ENCODE measurements at places on chromosomes 5 and 9.

- DNase-seq, result peak; percentile 52
Observed at GRCh38 chr5:72160959-72161358, 53.7 kb downstream of the MAP1B start.

DNA sequence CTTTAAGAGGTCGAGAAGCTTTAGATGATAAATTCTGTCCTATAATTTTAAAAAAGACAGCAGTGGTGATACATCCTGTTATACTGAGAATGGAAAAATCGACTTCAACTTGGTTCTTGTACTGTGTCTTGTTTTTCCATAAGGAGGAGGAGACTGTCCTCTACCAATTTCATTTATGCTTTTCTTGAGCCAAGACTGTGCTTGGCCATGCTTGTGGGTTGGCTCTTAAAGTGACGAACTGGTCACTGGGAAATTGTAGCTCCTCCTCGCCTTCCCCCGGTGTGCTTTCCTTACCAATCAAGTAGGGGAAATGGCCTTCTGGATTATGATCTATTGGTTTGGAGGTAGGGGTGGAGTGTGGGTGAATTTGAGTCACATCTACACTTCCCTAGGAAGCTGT, 67.1 kb upstream of the HSPB3 start:
- DNase-seq, result no peak

- no peak for DNase-seq
Observed at GRCh38 chr5:132653716-132654115, 4.3 kb upstream of the IL13 start.

- no peak for DNase-seq
Observed at GRCh38 chr5:57299986-57300385, 126.1 kb downstream of the GPBP1 start.

GRCh38 chr9:135602789-135603481, 36.4 kb downstream of the GLT6D1 start:
- peak; percentile 9 for DNase-seq

DNA sequence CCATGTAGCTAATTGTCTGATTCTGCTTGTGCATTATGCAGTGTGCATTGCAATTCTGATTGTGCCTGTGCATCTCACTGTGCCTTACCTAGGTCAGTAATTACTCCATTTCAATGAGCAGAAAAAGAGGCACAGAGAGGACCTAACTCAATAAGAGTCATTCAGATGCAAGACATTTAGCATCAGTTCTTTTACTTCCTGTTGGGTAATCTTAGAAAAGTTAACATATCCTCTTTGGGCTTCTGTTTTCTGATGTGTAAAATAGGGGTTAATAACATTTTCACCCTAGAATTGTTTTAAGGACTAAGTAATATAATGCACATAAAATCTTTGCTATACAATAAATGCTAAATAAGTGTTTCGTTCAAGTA, 7.0 kb upstream of the DCTN4 start:
- DNase-seq, result no peak

GRCh38 chr5:386432-387341, 56.3 kb upstream of the EXOC3 start:
- no peak for DNase-seq

DNA sequence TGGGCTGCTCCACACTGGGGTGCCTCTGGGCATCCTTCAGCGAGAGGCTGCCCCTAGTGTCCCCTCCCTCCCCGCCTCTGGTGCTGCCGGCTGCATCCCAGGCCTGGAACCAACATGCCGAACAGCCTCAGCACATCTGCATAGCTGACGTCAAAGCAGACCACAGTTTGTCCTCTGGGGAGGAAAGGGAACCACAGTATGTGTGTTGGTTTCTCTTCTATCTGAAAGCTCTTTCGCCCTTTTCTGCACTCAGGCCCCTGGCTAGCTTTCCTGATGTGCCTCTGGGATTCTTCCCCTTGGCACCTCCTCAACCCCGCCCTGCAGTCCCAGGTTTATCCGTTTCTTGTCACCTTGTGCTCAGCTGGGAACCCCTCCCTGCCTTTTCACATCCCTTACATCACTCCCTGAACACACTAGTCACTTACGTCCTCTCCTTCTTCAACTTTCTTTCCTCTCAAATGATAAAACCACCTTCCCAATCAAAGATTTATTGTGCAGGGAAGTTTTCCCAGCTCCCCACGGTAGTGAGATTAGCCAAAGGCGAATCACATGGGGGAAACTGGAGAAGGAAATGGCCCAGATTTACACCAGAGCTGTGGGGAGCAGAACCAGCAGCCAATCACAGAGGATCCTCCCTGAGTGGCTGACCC, 35.5 kb upstream of the B4GALT1 start:
- DNase-seq, result peak; percentile 71

GRCh38 chr5:168030912-168031311, 260.5 kb upstream of the WWC1 start:
- no peak for DNase-seq

DNA sequence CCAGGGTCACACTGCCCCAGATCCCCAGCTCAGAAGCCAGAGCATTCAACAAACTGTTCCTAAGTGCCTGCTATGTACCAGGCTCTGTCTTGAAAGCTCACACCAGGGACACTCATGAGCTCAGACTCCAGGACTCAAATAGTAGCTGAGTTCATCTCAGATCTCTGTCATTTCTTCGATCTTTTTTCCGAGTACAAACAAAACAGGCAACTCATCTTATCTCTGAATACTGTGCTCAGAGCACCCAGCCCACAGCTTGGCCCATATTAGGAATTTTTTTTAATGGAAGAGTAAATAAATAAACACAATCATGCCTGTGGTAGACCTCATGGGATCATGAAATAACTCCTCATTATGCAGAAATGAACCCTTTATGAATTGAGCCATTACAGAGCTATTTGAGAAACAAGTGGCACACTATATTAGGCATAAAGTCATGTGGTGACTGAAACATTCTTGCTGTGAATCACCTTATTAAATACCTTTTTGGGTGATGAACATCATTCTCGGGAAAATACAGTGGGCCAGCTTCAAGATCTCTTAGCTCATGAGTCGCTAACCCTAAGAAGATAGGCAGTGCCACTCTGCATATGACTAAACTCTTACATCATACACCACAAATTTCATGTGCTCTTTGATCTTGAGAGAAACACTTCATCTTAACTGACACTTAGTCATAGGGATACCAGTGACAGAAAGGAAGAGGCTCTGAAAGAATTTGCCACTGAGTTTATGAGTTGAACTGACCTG, 9.9 kb downstream of the SH3RF2 start:
- DNase-seq, result peak; percentile 76

GRCh38 chr5:12313602-12314001, 409.4 kb upstream of the CTNND2 start:
- DNase-seq, result no peak

DNA sequence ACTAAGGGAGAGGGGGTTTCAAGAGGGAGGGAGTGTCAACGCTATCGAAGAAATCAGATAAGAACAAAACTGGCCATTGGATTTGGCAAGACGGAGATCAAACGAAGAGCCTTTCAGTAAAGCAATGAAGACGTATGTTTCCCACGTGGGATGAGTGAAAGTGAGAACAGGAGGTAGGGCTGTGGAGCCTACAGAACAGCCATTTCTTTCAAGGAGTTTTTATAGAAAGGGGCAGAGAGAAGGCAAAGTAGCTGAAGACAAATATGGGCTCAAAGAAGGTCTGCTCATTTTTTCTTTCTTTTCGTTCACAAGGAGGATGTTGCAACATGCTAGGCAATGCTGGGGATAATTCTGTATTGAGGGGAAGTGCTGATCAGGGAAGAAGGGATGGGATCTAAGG, 98.3 kb downstream of the SUSD1 start:
- no peak for DNase-seq

GRCh38 chr5:56264417-56265025, 31.4 kb upstream of the ANKRD55 start:
- peak; percentile 41 for DNase-seq

GRCh38 chr5:109692852-109693251, 3.1 kb downstream of the MAN2A1 start:
- DNase-seq, result no peak

DNA sequence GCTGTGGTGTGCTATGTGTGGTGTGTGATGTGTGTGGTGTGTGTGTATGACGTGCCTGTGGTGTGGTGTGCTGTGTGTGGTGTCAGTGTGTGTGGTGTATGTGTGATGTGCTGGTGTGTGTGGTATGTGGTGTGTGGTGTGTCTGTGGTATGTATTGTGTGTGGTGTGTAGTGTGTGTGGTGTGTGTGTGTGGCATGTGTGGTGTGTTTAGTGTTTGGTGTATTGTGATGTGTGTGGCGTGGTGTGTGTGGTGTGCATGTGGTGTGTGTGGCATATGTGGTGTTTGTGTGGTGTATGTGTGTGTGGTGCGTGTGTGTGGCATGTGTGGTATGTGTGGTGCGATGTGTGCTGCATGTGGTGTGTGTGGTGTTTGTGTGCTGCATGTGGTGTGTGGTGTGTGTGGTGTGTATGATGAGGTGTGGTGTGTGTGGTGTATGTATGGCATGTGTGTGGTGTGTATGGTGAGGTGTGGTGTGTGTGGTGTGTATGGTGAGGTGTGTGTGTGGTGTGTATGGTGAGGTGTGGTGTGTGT, 18.3 kb upstream of the RNU6ATAC start:
- DNase-seq, result no peak

GRCh38 chr5:106587-106986, 14.6 kb downstream of the PLEKHG4B start:
- DNase-seq, result no peak

DNA sequence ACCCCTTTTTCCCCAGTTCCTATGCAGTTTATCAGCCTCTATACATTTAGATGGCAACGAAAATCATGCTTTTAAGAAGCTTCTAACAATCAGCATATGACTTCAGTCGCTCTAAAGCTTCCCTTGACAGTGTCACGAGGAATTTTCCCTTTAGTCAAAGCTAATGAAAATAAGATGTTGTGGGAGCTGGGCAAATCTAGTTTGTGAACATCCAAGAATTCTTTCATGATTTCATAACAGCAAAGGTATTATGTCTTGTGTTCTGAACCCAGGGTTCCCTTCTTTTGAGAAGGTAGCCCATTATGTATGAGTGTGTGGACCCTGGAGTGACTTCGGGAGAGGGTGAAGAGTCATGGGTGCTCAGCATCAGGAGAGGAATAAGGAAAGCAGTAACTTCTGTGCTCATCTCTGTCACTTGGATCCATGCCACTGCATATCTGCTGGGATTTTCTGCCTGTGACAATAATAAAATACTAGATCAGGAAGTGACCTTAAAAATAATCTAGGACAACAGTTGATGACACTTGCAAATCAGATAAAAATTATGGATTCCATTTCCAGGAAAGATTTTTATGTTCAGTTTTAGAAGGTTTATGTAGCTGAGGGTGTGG, 102.4 kb downstream of the PCSK1 start:
- no peak for DNase-seq

DNA sequence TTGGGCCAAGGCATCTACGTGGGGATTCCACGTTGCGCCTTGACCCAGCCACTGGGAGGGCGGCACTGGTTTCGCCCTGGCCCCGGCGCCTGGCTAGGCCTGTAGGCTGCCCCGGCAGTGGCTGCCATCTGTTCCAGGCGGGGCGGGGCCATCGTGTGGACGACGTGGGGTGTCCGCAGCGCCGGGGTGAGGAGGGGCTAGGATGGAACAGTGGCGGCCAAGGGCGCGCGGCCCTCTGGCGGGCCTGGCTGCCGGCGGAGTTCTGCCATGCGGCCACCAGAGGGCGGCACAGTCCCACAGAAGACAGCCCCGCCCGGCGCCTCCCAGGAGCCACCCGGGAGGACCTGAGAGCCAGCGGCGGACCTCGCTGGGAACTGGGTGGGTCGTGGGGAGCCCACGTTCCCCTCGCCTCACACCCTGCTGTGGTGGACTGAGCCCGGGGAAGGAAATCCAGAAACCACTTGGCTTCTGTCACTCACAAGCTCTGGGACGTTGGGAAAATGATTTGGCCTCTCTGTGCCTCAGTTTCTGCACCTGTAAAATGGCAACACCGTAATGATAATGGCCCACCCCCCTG, 22.6 kb upstream of the RAPGEF1 start:
- DNase-seq, result peak; percentile 37

DNA sequence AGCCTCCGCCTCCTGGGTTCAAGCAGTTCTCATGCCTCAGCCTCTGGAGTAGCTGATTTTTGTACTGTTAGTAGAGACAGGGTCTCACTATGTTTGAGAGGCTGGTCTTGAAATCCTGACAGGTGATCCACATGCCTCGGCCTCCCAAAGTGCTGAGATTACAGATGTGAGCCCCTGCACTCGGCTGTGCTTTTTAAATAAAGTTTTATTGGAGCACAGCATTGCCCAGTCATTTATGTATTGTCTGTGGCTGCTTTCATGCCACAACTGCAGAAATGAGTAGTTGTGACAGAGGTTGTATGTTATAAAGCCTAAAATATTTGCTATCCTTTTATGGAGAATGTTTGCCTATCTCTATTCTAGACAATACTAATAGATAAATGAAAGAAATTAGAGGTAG, 169.2 kb downstream of the AOPEP start:
- DNase-seq, result no peak

Measured in astrocyte of the spinal cord (primary cell).